ENCODE measurements at places on chromosomes 3 and 15. TPM values are rescaled to one million over a fixed set of nuclear protein-coding genes. Genes with fewer than 3 reads are reported as not detected.
A peak's percentile ranks its signal among the peaks of the same experiment; 100 is the strongest.

DNA sequence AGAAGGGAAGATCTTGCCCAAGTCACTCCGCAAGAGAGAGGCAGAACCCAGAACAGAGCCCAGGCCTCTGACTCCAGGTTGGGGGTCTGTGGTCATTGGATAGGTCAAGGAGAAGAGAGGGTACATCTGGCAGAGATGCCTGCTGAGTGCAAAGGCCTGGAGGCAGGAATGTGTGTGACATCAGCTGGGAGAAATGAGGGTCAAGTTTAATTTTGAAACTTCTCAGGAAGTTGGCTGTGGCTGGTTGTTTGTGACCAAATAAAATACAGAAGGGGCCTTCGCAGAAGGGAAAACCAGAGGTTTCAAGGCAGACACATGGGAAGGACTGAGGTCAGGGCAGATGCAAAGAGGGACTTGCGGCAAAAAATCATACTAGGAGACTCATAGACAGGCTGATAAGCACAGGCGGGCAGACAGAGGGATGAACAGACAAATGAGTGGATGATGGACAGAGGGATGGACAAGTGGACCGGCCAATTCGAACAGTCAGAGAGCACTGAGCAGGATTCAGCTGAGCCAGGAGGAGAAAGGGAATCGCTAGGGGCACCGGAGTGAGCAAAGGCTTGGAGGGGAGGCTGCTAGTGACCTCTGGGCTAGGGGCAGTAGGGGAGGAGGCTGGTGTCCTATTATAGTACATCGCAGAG is 28.8 kb upstream of the CACNA2D2 start:
- H3K27ac ChIP-seq, result no peak overlapping the region
- H3K4me3 ChIP-seq, result no peak overlapping the region
- H3K27me3 ChIP-seq, result no peaks in the 10 kb centered on the region
- no peaks in the 10 kb centered on the region for H3K4me1 ChIP-seq
- no peak for DNase-seq
- H3K36me3 ChIP-seq, result no peaks in the 10 kb centered on the region

MTHFS gene
- total RNA-seq, result 24.6 TPM

DNA sequence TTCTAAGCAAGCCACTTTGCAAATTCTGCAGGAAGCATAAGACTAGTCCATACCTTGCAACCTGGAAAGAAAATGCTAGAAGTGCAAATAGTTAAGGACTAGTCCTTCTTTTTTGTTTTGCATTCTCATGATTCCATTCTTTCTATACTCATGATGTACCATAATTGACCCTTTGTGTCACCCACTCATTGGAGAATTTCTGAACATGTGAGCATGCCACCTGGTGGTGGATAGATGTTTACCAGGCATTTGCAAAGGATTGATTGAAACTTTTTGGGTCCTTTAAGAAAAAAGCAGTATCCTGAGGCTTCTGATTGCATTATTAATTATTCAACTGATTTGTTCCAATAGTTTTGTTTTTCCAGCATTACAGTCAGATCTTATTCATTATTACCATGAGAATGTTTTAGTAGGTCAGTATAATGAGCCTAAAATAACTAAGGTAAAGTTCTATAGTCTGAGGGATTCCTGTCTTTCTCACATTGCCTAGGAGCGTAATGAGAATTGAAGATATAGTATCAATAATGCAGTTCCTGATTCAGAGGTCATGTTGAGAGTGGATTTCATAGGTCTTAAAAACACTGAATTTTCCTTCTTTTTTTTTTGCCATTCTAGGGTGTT is 20.2 kb upstream of the DIPK2A start:
- no peak for DNase-seq
- H3K4me1 ChIP-seq, result no peaks in the 10 kb centered on the region
- no peaks in the 10 kb centered on the region for H3K27me3 ChIP-seq
- no peaks in the 10 kb centered on the region for H3K36me3 ChIP-seq
- no peak overlapping the region for H3K27ac ChIP-seq
- no peak overlapping the region for H3K4me3 ChIP-seq

DNA sequence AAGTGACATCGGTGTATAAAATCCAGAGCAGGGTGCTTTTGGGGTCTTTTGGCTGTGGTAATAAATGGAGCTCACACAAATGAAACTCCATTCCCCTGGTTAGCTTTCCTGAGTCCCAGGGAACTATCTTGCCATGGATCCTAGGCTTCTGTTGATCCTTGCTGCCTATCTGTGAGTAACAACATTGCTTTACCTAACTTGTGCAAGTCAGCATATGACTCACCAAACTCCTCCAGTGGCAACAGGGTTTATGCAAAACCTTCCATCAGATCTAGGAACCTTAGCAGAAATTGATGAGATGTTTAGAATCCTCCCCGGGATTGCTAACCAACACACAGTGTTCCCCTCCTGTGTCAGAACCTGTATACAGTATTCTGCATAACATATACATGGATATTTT is 105.4 kb downstream of the SCAPER start:
- no peaks in the 10 kb centered on the region for H3K4me1 ChIP-seq
- no peak for DNase-seq
- H3K36me3 ChIP-seq, result no peaks in the 10 kb centered on the region
- H3K27me3 ChIP-seq, result no peaks in the 10 kb centered on the region
- H3K27ac ChIP-seq, result no peak overlapping the region

NDUFAF3 gene
- total RNA-seq, result 62.2 TPM

GRCh38 chr3:36250191-36250590 is 130.1 kb upstream of the STAC start:
- no peaks in the 10 kb centered on the region for H3K36me3 ChIP-seq
- H3K27ac ChIP-seq, result no peak overlapping the region
- no peak for DNase-seq
- no peaks in the 10 kb centered on the region for H3K4me1 ChIP-seq

GRCh38 chr15:80070840-80071239 is 11.4 kb downstream of the ZFAND6 start:
- H3K36me3 ChIP-seq, result no peaks in the 10 kb centered on the region
- H3K27ac ChIP-seq, result no peak overlapping the region
- peaks cover 2% of the 10 kb centered on the region for H3K4me1 ChIP-seq
- H3K4me3 ChIP-seq, result no peak overlapping the region
- DNase-seq, result no peak
- no peaks in the 10 kb centered on the region for H3K27me3 ChIP-seq

DNA sequence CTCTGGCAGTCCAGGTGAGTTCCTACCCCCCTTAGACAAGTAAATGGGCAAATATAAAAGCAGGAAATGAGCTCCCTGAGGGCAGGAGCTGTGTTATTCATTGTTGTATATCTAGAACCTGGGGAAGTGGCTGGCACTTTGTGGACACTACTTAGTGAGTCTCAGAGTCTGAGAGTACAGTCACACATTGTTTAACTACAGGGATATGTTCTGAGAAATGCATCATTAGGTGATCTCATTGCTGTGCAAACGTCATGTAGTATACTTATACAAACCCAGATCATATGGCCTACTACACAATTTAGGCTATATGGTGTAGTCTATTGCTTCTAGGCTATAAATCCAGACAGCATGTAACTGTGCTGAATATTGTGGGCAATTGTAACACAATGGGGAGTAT is 52.4 kb downstream of the DRD3 start:
- H3K4me1 ChIP-seq, result no peaks in the 10 kb centered on the region
- DNase-seq, result no peak
- no peaks in the 10 kb centered on the region for H3K27me3 ChIP-seq

DNA sequence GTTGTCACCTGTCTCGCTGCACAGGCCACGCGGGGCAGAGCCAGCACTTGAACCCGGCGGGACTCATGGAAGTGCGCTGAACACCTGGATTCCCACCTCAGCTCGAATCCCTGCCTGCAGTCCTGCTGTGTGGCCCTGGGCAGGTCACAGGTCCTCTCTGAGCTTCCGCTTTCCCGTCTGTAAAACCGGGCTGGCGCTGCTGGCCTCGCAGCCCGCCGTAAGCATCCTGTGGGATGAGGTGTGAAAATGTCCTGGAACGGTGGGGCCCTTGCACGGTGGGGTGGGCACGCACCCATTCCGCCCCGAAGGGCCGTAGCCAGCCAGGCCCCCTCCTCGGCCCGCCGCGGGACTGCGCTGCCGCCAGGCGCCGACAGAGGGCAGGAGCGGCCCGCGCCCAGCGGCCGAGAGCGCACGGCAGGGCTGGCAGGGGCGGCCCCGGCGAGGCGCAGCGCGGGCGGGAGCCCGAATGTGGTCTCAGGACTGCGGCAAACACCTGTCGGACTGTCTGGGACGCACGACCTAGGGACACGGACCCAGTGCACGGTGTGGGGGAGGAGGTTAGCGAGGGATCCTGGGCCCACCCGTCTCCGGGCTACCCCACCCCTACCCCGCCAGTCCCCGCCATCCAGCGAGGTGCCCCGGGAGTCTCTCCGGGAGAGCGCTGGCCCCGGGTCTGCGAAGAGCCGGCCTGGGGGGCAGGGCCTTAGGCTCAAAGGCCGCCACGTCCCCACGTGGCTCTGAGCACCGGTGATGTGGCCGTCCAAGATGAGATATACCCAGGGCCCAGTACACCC is 40.4 kb downstream of the DNAJB8 start:
- H3K27me3 ChIP-seq, result no peaks in the 10 kb centered on the region
- peak; percentile 32 for DNase-seq
- peak overlapping the region; percentile 12 for H3K4me3 ChIP-seq
- H3K4me1 ChIP-seq, result peaks cover 3% of the 10 kb centered on the region
- H3K36me3 ChIP-seq, result no peaks in the 10 kb centered on the region
- no peak overlapping the region for H3K27ac ChIP-seq

- no peak overlapping the region for H3K27ac ChIP-seq
- no peaks in the 10 kb centered on the region for H3K4me1 ChIP-seq
- H3K4me3 ChIP-seq, result no peak overlapping the region
- H3K36me3 ChIP-seq, result no peaks in the 10 kb centered on the region
- DNase-seq, result no peak
Observed at GRCh38 chr3:187287256-187287655, 4.3 kb downstream of the MASP1 start.

GRCh38 chr3:197540961-197541377 is 14.8 kb downstream of the BDH1 start:
- no peaks in the 10 kb centered on the region for H3K4me1 ChIP-seq
- no peaks in the 10 kb centered on the region for H3K27me3 ChIP-seq
- peak overlapping the region; percentile 26 for H3K27ac ChIP-seq
- H3K36me3 ChIP-seq, result no peaks in the 10 kb centered on the region

- H3K27me3 ChIP-seq, result no peaks in the 10 kb centered on the region
- no peak for DNase-seq
- no peak overlapping the region for H3K27ac ChIP-seq
- no peaks in the 10 kb centered on the region for H3K36me3 ChIP-seq
- H3K4me1 ChIP-seq, result no peaks in the 10 kb centered on the region
Observed at GRCh38 chr15:93265111-93265556, 176.1 kb upstream of the RGMA start.

NMNAT3 gene
- 4.5 TPM for total RNA-seq

DNA sequence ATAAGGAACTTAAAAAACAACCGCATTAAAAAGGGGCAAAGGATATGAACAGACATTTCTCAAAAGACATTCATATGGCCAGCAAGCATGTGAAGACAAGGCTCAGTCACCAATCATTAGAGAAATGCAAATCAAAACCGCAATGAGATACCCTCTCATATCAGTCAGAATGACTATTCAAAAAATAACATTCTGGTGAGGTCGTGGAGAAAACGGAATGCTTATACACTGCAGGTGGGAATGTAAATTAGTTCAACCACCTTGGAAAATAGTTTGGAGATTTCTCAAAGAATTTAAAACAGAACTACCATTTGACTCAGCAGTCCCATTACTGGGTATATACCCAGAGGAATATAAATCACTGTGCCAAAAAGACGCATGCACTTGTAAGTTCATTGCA is 496.6 kb upstream of the SGO1 start:
- DNase-seq, result no peak
- H3K27me3 ChIP-seq, result no peaks in the 10 kb centered on the region
- no peak overlapping the region for H3K4me3 ChIP-seq
- H3K36me3 ChIP-seq, result no peaks in the 10 kb centered on the region
- no peak overlapping the region for H3K27ac ChIP-seq

SNRPA1 gene
- 82.7 TPM for total RNA-seq

DNA sequence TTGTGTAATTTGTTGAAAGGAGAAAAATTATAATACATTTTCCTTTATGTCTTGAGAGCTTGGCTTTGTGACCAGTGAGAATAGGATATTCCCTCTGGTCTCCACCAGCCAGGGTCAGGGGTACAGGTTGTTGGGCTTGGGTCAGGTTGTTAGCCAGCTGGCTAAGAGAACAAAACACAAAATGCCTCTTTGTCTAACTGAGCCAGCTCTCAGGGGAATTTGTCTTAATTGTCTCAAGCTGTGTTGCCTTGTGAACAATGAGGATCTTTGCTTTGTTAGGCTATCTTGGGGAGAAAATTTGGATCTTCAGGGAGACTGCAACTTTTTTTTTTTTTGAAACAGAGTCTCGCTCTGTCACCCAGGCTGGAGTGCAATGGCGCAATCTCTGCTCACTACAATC is 17.7 kb upstream of the GK5 start:
- H3K27me3 ChIP-seq, result no peaks in the 10 kb centered on the region
- no peaks in the 10 kb centered on the region for H3K36me3 ChIP-seq
- no peak for DNase-seq
- no peak overlapping the region for H3K4me3 ChIP-seq
- H3K4me1 ChIP-seq, result no peaks in the 10 kb centered on the region

ACP3 gene
- total RNA-seq, result 23.5 TPM
